Osteocyte (in vitro differentiated cells): ENCODE measurements at places on chromosomes 4 and X. TPM values are rescaled to one million over a fixed set of nuclear protein-coding genes. Genes with fewer than 3 reads are reported as not detected.

DNA sequence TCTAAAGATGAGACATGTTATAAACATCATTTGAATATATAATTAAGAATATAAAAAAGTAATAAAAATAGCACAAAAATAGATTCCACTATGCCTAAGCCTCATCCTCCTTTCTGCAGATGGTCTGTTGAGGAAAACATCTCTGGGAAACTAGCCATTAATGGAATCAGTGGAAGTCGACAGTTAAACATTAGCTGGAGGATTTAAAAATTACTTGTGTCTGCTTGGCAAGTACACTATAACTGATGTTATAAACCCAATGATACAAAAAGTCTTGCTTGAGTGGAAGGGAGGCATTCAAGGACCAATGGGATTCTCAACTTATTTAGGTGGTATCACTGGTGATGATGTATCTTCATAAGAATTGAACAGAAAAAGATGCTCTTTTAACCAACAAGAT is 1598.3 kb downstream of the PCDH18 start:
- no peak overlapping the region for H3K4me3 ChIP-seq
- DNase-seq = no peak
- H3K36me3 ChIP-seq = no peaks in the 10 kb centered on the region
- no peak overlapping the region for H3K27ac ChIP-seq
- no peaks in the 10 kb centered on the region for H3K4me1 ChIP-seq
- H3K27me3 ChIP-seq = no peaks in the 10 kb centered on the region

- H3K36me3 ChIP-seq = peaks cover 14% of the 10 kb centered on the region
- H3K4me1 ChIP-seq = peaks cover 5% of the 10 kb centered on the region
- no peaks in the 10 kb centered on the region for H3K27me3 ChIP-seq
These were observed 141.8 kb downstream of the JADE1 start for GRCh38 chr4:128951316-128951715.

GRCh38 chr4:142016031-142016430 is 379.6 kb downstream of the IL15 start:
- H3K4me3 ChIP-seq = no peak overlapping the region
- no peak overlapping the region for H3K27ac ChIP-seq
- peaks cover 2% of the 10 kb centered on the region for H3K36me3 ChIP-seq

Gene BRCC3
- 12.4 and 15.3 TPM in 2 replicates for total RNA-seq

Gene EPHA5
- total RNA-seq = 137 and 149 TPM in 2 replicates

Gene ZBTB33
- 14.3 and 14.8 TPM in 2 replicates for total RNA-seq

- H3K36me3 ChIP-seq = no peaks in the 10 kb centered on the region
- H3K27ac ChIP-seq = no peak overlapping the region
- H3K27me3 ChIP-seq = no peaks in the 10 kb centered on the region
- H3K4me1 ChIP-seq = no peaks in the 10 kb centered on the region
- no peak overlapping the region for H3K4me3 ChIP-seq
- no peak for DNase-seq
These were observed 298.4 kb upstream of the MAOA start for GRCh38 chrX:43357741-43358140.

GRCh38 chr4:182640932-182641331 is 276.3 kb downstream of the DCTD start:
- H3K4me3 ChIP-seq = no peak overlapping the region
- H3K27ac ChIP-seq = no peak overlapping the region
- no peak for DNase-seq
- no peaks in the 10 kb centered on the region for H3K27me3 ChIP-seq

Gene GLUD2
- total RNA-seq = 0.31 and 0.40 TPM in 2 replicates

Gene ZDHHC15
- total RNA-seq = 0.08 and 0.13 TPM in 2 replicates

Gene ABRAXAS1
- 18.4 and 19.7 TPM in 2 replicates for total RNA-seq

- DNase-seq = no peak
- H3K4me3 ChIP-seq = no peak overlapping the region
- peaks cover 12% of the 10 kb centered on the region for H3K4me1 ChIP-seq
- no peak overlapping the region for H3K27ac ChIP-seq
- peaks cover 6% of the 10 kb centered on the region for H3K36me3 ChIP-seq
These were observed 102.3 kb downstream of the SCD5 start for GRCh38 chr4:82696117-82696860.

- no peak for DNase-seq
- peaks cover 7% of the 10 kb centered on the region for H3K27me3 ChIP-seq
- no peak overlapping the region for H3K4me3 ChIP-seq
These were observed 97.3 kb upstream of the NOCT start for GRCh38 chr4:138918169-138918869.

GRCh38 chr4:20474119-20474518 is 222.4 kb downstream of the SLIT2 start:
- no peaks in the 10 kb centered on the region for H3K27me3 ChIP-seq
- no peak for DNase-seq
- no peak overlapping the region for H3K27ac ChIP-seq
- no peak overlapping the region for H3K4me3 ChIP-seq
- H3K4me1 ChIP-seq = no peaks in the 10 kb centered on the region
- no peaks in the 10 kb centered on the region for H3K36me3 ChIP-seq

GRCh38 chr4:179755322-179755721 is 2313.1 kb upstream of the AGA start:
- no peak for DNase-seq
- H3K4me1 ChIP-seq = peaks cover 6% of the 10 kb centered on the region
- no peaks in the 10 kb centered on the region for H3K27me3 ChIP-seq
- no peaks in the 10 kb centered on the region for H3K36me3 ChIP-seq
- H3K27ac ChIP-seq = no peak overlapping the region

- DNase-seq = no peak
- no peak overlapping the region for H3K27ac ChIP-seq
- no peak overlapping the region for H3K4me3 ChIP-seq
These were observed 75.2 kb downstream of the SPRY1 start for GRCh38 chr4:123471655-123472369.

- peaks cover 2% of the 10 kb centered on the region for H3K4me1 ChIP-seq
- H3K27ac ChIP-seq = no peak overlapping the region
- DNase-seq = no peak
- H3K27me3 ChIP-seq = no peaks in the 10 kb centered on the region
These were observed 180.7 kb downstream of the CEP135 start for GRCh38 chr4:56129431-56129861.

DNA sequence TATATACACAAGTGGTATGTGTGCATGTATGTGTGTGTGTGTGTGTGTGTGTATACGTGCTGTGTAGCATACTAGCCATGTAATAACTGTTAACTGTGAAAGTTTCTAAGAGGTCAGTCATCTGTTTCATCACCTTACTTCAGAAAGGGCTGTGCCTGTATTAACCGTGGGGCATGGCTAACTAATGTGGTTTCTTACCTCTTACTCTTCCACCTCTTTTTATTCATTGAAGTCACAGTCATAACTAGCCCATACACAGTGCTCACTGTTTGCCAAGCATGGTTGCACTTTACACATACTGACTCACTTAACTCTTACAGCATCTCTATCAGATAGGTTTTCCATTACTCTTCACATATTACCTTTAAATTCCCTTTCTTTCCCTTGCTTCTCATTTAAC is 23.7 kb upstream of the LRAT start:
- H3K4me3 ChIP-seq = no peak overlapping the region
- H3K36me3 ChIP-seq = no peaks in the 10 kb centered on the region
- no peak overlapping the region for H3K27ac ChIP-seq
- no peak for DNase-seq
- peaks cover 6% of the 10 kb centered on the region for H3K27me3 ChIP-seq
- no peaks in the 10 kb centered on the region for H3K4me1 ChIP-seq

- H3K27me3 ChIP-seq = no peaks in the 10 kb centered on the region
- H3K4me1 ChIP-seq = peaks cover 13% of the 10 kb centered on the region
- no peak overlapping the region for H3K4me3 ChIP-seq
- DNase-seq = no peak
- H3K27ac ChIP-seq = peak overlapping the region; percentile 71
These were observed 113.9 kb downstream of the NYX start for GRCh38 chrX:41561045-41561444.

GRCh38 chr4:187995322-187996207 is at the start of gene ZFP42:
Gene ZFP42, plus strand, starts transcription at chr4:187995771. Its CDS starts 7,037 bp downstream, at chr4:188002808.
- DNase-seq = no peak
- H3K27me3 ChIP-seq = no peaks in the 10 kb centered on the region
- H3K4me1 ChIP-seq = peaks cover under 1% of the 10 kb centered on the region
- H3K36me3 ChIP-seq = no peaks in the 10 kb centered on the region

DNA sequence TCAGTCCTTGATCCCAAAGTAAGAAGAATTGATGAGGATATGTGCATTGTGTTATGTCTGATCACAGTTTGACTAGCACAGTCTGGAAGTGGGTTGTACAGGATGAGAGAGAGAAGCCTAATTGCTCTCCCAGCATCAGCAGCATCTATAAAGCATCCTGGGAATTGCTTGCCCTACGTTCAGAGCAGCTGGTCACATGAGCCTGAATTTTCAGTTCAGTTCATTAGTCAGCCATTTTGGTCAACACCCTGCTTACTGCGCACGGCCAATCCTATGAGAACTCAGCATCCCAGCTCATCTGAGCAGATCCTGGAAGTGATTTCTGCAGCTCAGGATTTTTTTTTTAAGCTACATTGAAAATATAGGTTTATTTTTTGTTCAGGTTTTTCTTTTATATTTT is at the start of gene RUFY3:
RUFY3 (plus strand) TSS at position 218 of the 400 bp plus-strand sequence. CDS start 610 bp downstream, outside the sequence.
- H3K4me1 ChIP-seq = peaks cover 28% of the 10 kb centered on the region
- H3K36me3 ChIP-seq = peaks cover 4% of the 10 kb centered on the region
- H3K27ac ChIP-seq = peak within 1 kb of the TSS; percentile 94
- no peaks in the 10 kb centered on the region for H3K27me3 ChIP-seq

- H3K36me3 ChIP-seq = peaks cover 2% of the 10 kb centered on the region
- H3K27me3 ChIP-seq = no peaks in the 10 kb centered on the region
- H3K27ac ChIP-seq = no peak overlapping the region
- no peaks in the 10 kb centered on the region for H3K4me1 ChIP-seq
- no peak for DNase-seq
These were observed 142.9 kb downstream of the ADGRA3 start for GRCh38 chr4:22372986-22373385.

GRCh38 chrX:3549411-3549911 is 164.0 kb downstream of the PRKX start:
- H3K36me3 ChIP-seq = no peaks in the 10 kb centered on the region
- peaks cover 28% of the 10 kb centered on the region for H3K4me1 ChIP-seq
- H3K27me3 ChIP-seq = no peaks in the 10 kb centered on the region
- H3K27ac ChIP-seq = no peak overlapping the region

- peaks cover 1% of the 10 kb centered on the region for H3K36me3 ChIP-seq
- no peak overlapping the region for H3K27ac ChIP-seq
- no peak for DNase-seq
- no peaks in the 10 kb centered on the region for H3K27me3 ChIP-seq
- H3K4me1 ChIP-seq = no peaks in the 10 kb centered on the region
These were observed 33.4 kb downstream of the ARHGEF6 start for GRCh38 chrX:136747003-136747986.

DNA sequence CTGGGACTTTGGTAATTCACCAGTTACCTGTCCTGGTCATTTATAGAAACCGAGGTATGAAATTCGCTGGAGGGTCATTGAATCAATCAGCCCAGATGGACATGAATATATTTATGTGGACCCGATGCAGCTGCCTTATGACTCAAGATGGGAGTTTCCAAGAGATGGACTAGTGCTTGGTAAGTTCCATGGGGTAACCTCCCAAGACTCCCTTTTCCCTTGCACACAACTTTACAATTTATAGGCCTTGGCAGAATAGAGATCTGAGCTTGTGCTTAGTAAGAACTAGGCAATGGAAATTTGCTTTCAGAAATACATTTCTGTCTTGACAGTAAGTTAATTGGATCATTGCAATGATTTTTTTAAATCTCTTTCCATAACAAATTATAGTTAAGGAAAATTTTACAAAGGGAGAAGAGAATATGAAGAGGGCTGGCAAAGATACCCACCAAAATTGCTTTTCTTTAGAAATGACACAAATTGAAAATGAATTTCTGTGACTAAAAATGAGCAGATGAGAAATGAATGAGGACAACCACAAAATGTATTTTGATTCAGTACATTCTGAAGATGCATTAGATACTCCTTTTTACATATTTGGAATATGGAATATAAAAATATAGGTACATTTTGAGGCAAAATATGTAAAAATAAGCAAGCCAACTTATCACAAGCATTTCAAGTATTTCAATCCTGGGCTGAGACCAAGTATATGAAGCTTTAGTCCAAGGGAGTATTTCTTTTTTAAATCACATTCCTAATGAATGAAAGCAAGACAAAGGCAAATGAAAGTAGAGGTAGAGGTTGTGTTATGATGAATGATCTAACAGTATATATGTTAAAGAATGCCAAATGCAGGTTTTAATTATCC is 45.9 kb downstream of the PDGFRA start:
- H3K27me3 ChIP-seq = no peaks in the 10 kb centered on the region
- H3K36me3 ChIP-seq = peaks cover 78% of the 10 kb centered on the region
- H3K4me3 ChIP-seq = no peak overlapping the region

Gene HSFX3
- total RNA-seq = not detected in 2 replicates

DNA sequence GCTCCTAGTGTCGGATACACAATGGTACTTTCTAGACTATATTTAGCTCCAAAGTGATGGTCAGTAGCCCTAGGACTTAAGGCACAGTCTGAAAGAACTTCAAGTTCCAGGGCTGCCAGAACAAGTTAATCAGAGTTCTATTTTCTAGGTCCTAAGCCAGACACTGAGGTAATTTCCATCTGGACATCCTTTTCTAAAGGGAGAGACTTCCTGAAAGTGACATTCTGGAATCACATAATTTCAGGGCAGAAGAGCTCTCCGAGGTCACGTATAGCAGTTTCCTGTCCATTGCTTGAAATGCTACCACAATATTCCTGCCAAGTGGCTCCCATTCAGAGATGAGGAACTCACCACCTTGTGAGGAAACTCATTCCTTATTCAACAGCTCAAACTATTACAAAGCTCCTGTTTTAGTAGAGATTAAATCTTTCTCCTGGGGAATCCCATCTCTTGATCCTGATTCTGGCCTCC is 117.9 kb downstream of the COL25A1 start:
- no peaks in the 10 kb centered on the region for H3K36me3 ChIP-seq
- no peak for DNase-seq
- H3K27me3 ChIP-seq = peaks cover 2% of the 10 kb centered on the region
- no peak overlapping the region for H3K27ac ChIP-seq

GRCh38 chrX:70444326-70444945 is at the start of gene DLG3:
Gene DLG3, plus strand, starts transcription at chrX:70444835. Its CDS starts 367 bp downstream, at chrX:70445202.
- no peak within 1 kb of the TSS for H3K27ac ChIP-seq
- H3K36me3 ChIP-seq = no peaks in the 10 kb centered on the region
- no peak for DNase-seq
- H3K4me3 ChIP-seq = peak within 1 kb of the TSS; percentile 18
- H3K4me1 ChIP-seq = peaks cover 4% of the 10 kb centered on the region

DNA sequence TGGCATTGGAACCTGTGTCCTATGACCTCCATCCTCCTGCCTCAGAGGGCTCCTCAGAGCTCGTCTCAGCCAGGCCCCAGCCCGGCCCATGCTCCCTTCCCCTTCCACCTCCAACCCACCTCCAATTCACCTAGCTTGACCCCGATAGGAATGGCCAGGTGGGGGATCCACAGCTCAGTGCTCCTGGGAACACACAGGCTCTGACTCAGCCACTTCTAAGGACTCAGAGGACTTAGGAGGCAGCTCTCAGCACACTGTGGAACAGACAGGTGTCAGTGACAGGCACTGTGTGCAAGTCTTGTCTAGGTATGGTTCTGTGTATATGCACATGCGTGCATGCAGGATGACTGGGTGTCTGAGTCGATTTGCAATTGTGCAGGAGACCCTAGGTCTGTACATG is 44.8 kb downstream of the PJA1 start:
- H3K27me3 ChIP-seq = no peaks in the 10 kb centered on the region
- no peak overlapping the region for H3K27ac ChIP-seq
- no peak for DNase-seq
- peaks cover 2% of the 10 kb centered on the region for H3K4me1 ChIP-seq
- H3K4me3 ChIP-seq = no peak overlapping the region
